ENCODE measurements at places on chromosomes 7 and 10.

- DNase-seq = peak; percentile 68
Measured at GRCh38 chr10:47063858-47064257, 152.6 kb downstream of the PTPN20 start.

DNA sequence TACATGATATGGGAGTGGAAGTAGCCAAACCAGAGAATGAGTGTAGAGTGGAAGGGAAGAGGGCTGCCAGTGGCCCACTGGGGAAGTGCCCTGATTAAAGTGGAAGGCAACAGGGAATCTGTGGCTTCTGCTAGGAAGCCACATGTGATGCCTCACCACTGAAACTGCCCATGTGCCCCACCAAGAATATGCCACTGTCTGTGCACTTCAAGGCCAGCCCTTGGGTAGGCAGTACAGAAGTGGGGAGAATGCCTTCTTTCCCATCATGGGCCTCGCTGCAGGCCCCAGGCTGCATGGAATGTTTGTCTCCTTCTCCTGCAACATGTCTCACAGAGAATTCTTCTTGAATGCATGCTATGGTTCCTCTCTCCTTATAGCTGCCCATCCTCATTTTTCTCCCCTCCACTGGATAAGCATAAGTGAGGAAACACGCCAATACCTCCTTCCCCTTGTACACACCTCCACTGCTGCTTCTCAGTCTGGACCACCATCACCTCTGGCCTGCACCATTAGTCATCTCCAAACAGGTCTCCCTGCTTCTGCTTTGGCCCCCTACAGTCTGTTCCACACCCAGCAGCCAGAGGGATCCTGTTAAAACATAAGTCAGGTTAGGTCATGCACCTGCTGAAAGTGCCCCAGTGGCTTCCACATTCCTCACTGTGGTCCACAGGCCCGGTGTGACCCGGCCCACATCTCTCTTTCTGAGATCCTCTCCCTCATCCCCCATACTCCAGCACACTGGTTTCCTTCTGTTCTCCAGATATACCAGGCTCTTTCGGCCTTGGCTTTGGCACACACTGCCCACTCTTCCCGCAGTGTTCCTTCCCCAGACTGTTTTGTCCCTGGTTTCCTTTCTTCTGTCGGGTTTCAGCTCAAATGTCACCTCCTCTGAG, 37.1 kb downstream of the SNX10 start:
- DNase-seq = no peak

DNA sequence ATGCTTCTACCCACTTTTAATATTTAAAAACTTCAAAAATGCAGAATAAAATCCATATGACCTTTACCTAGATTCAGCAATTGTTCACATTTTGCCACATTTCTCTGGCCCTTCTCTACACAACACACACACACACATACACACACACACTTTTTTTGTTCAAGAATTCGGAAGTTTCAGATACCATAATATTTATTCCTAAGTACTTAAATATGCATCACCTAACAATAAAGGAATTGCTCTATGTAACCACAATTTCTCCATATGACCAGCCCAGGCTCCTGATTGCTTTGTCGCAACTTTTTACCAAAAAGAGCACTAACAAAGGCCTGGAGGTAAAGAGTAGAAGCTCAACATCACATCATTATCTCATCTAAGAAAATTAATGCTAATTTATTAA, 106.6 kb downstream of the FAS start:
- no peak for DNase-seq

DNA sequence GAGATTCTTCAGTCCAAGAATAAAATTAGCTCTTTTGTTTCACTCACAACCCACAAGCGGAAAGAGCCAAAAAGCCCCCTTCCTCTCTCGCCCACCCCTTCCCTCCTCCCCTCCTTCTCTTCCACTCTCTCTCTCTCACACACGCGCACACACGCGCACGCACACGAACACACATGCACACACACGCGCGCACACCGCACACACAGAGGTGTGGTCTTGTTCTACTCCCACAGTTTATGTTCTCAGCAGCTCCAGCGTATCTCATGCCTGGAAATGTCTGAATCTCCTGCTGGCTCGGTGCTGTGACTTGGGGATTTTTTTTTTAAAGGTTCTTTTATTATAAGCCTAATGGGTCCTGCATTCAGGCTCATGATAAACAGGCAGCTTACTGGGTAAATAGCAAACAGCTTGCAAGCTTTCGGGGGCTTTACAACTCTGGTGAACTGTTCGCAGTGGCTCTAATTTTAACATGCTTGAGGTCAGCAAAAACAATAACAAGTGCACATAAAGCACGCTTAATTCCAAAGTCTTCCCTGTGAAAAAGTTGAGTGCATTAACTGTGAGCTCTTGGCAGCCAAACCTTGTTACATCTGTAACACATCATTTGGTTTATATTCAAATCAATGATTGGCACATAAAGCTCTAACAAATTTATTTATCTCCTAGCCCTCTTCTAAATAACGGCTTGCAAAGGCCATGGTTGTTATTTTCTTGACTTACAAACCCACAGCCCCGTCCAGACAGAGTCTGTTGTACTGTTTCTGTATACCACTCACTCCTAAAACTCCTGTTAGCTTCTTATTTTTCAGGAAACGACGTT, 424.1 kb upstream of the MGMT start:
- no peak for DNase-seq
